Activated CD4-positive, alpha-beta T cell treated with anti-CD3 and anti-CD28 coated beads, Interleukin-2, amount 10 ng/mL, durations not matched to agents 24 days and 14 days (primary cell): ENCODE measurements at places on chromosomes 2 and 18. TPM values are rescaled to one million over a fixed set of nuclear protein-coding genes. Genes with fewer than 3 reads are reported as not detected.

GRCh38 chr18:3525870-3526420, 76.0 kb downstream of the TGIF1 start:
- DNase-seq: peak; percentile 79

- no peak for DNase-seq
Measured at GRCh38 chr2:115574667-115575066, 1132.2 kb downstream of the DPP10 start.

GRCh38 chr2:100301881-100302584, 20.3 kb downstream of the LONRF2 start:
- no peak for DNase-seq

GRCh38 chr2:10923008-10923375, 11.3 kb downstream of the KCNF1 start:
- no peak for DNase-seq

DNA sequence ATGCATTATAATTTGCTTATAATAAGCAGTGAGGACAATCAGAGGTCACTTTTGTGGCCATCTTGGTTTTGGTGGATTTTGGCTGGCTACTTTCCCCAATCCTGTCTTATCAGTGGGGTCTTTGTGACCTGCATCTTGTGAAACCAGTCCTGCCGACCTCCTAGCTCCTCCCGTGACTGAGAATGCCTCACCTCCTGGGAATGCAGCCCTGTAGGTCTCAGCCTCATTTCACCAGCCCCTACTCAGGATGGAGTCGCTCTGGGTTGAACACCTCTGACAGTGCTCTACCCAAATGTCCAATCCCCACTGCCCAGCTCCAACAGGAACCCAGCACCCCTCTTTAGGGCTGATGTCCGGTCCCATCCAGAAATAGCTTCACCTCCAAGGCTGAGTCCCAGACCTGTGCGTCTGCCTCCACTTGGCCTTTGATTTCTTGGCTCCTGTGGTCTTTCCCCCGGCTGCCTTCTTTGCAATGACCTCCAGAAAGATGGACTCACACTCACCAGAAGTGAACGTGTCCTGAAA, 31.3 kb upstream of the PXDN start:
- no peak for DNase-seq

DNA sequence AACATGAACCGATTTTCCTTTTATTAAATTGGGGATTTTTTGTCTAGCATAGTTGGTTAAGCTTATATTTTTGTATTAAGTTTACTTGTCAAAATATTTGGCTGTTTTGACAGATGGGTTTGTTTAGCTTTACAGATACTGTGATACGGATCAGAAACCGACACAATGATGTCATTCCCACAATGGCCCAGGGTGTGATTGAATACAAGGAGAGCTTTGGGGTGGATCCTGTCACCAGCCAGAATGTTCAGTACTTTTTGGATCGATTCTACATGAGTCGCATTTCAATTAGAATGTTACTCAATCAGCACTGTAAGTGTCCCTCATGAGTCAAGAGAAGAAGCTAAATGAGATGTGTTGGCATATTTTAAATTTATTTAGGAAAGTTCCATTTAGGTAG, 8.5 kb downstream of the PDK1 start:
- DNase-seq: peak; percentile 36

- no peak for DNase-seq
Measured at GRCh38 chr2:178629463-178629862, 149.2 kb downstream of the PLEKHA3 start.

DNA sequence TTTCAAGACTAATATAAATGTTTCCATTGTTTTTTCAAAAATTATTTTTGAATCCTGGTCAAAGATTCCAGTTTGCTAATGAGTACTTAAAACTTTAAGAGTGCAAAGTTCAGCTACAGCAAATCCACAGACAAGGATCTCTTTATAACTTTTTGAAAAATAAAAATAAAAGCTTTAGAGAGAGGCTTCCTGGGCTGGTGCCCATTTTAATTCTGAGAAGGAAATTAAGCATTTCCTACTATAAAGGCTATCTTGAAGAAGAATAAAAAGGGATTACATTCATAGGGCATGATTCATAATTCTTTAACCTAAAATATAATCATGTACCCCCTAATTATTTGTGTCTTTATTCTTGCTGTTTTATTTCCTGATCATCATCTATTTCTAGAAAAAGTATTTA, 38.2 kb downstream of the DNAJC10 start:
- DNase-seq: no peak

GRCh38 chr2:189144700-189145211, 34.8 kb downstream of the COL5A2 start:
- DNase-seq: no peak

- DNase-seq: no peak
Measured at GRCh38 chr2:168348076-168348475, 100.7 kb upstream of the STK39 start.

- DNase-seq: peak; percentile 78
Measured at GRCh38 chr2:28406276-28407096, 13.8 kb downstream of the FOSL2 start.

DNA sequence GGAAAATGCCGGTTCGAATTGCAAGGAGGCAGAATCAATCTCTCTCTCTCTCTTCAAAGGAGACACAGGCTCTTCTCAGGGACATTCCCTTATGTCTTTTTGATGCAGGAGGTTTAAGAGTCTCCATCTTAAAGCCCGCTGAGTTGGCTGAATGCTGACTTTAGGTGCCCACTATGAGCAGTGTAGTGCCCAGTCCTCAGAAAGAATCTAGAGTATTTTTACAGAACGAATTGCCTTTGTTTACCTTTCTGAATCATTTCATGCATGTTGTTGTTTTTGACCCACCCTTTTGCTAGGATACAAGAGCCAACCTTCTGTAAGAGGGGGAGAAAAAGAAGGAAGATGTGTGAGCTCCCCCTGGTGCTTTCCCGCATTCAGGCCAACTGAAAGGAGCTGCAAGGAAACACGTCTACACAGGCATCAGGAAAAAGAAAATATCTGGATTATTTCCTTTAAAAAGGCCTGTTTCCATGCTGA, 193.5 kb upstream of the TCF4 start:
- no peak for DNase-seq

- peak; percentile 76 for DNase-seq
Measured at GRCh38 chr2:30862054-30862651, 54.9 kb upstream of the CAPN13 start.

DNA sequence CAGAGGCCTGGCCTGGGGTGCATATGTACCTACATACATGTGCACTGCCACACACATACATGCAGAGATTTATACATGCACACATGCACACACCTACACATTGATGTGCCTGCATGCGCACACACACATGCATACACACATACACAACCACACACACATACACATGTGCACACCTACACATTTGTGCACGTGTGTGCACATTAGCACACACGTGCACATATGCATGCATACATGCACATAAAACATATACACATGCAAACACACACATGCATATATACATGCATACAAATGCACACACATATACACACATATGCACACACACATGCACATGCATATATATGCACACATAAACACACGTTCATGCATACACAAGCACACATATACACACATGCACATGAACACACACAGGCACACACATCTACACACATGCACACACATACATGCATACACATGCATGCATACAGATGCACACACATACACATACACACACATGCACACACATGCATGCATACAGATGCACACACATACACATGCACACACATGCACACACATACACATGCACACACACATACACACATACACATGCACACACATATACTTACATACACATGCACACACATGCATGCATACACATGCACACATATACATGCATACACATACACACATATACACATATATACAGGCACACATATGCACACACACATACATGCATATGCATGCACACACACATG, 23.6 kb upstream of the OTOS start:
- DNase-seq: no peak

DNA sequence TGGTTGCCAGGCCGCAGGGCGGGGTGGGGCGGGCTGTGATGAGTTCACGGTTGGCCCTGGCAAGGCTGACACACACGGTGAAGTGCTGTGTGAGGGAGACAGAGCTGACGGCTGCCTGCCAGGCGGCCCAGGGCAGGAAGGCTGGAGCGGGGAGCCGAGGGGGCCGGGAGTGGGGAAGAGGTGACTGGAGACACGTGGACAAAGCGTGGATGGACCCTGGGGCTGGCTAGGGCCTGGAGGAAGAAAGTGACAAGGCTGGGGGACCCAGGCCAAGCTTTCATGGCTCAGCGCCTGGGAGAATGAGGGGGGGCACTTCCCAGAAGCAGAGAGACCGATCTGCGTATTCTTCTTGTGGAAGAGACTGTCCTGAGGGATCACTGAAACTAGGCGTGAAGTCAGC, 123.2 kb downstream of the DYSF start:
- no peak for DNase-seq

- DNase-seq: no peak
Measured at GRCh38 chr2:48332286-48332685, 197.7 kb upstream of the STON1 start.

DNA sequence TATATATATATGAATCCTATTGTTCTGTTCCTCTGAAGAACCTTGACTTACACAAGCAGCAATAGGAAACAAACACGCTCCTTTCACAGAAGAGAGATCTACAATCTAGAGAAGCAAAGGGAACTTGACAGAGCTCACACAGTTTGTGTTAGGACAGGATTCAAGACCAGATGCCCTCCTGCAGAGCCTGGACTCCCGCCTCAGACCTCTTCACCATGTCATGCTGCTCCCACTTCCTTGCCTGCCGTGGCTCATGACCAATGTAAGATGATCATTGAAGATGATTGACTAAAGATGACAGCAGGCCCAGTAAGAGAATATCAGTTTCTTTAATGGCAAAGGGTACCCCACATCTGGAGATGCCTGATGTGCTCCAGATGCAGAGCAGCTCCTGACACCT, 111.2 kb upstream of the AGAP1 start:
- no peak for DNase-seq

DNA sequence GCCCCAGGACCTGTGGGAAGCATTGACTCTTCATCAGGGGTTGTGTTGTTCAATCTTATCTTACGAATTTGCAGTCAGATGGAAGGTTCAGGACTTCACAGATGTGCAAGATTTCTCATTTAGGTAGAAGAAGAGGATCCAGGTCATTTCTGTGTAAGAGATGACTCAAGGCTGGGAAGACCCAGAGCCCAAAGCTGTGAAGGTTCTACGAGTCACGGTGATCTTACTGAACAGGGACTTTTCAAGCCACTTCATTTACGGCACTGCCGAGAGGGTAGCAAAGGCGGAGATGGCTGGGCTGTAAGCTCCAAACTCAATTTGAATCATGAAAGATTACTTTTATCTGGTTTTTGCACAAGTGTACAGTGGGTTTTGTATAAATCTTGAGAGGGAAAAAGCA, 228.0 kb upstream of the MEX3C start:
- DNase-seq: no peak

- no peak for DNase-seq
Measured at GRCh38 chr18:50805732-50806131, 14.1 kb downstream of the MRO start.

- peak; percentile 56 for DNase-seq
Measured at GRCh38 chr18:6729247-6730091, at the start of gene ARHGAP28. Gene ARHGAP28 (plus strand): TSS chr18:6729716. CDS start chr18:6729822, 106 bp downstream.

DNA sequence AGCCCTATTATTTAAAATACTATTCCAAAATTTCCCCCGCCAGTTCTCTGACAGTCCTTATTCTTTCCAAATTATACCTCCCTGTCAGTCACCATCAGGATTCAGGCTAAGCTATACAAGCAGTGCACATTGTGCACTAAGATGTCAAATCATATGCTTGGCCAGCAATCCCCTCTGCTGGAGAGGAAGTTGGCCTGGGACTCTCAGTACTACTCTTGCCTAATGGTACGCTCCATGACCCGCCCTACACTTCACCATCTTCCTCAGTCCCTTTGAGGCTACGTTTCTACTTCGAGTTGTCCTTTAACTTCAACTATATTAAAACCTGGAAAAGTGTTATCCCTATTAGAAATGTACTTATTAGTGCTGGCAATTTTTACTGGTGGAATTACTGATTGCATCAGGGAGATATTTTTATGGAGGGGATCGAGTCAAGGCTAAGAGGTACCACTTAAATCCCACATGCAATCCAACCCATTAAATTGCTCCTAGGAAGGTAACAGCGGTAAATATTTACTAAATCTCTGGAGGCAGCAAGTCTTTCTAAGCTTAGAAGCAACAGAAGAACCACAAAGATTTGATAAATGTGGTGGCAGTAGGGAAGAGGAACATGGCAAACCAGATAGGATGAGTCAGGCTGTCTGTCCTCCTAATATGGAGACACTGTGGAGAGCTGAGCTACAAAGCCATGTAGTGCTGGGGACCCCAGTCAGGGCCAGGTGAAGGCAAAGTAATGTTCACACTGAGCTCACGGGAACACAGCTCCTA, 2.7 kb downstream of the USP40 start:
- DNase-seq: peak; percentile 49

DNA sequence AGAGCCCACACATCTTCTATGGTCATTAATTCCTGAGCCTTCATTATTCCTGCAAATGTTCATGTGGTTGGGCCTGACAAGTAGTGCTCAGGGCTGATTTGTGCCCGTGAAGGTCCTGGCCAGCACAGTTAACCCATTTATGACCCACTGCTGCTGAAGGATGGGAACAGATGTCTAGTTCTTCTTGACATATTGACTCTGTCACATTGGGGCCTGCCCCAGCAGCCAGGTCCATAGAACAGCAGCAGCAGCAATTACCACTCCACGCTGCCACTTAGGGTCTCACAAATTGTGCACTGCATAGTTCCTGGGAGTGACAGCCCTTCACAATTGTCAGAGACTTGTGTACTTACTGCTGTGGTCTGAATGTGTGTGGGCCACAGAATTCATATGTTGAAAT, 442.3 kb upstream of the RGPD4 start:
- no peak for DNase-seq

DNA sequence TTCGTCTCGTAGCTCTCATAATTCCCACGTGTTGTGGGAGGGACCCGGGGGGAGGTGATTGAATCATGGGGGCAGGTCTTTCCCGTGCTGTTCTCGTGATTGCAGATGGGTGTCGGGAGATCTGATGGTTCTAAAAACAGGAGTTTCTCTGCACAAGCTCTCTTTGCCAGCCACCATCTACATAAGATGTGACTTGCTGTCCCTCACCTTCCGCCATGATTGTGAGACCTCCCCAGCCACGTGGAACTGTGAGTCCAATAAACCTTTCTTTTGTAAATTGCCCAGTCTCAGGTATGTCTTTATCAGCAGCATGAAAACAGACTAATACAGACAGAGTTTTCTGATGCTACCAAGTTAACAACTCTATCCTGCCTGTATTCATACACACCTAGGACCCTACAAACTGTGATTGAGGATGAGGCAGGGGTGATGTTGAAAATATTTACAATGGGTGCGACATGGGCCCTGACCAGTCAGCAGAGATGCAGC, 3.9 kb downstream of the APOB start:
- no peak for DNase-seq

The NAT8 gene
- total RNA-seq: not detected in 2 replicates

The AQP12B gene
- total RNA-seq: not detected in 2 replicates

The SLC4A3 gene
- 0.12 TPM in 1 of 2 replicates, not detected in the other for total RNA-seq

The SNRPD1 gene
- total RNA-seq: 182 and 192 TPM in 2 replicates

The LRRC30 gene
- total RNA-seq: not detected in 2 replicates

The THSD7B gene
- total RNA-seq: not detected in 2 replicates

The DOK1 gene
- total RNA-seq: 33.8 and 34.2 TPM in 2 replicates

The IL36RN gene
- total RNA-seq: not detected in 2 replicates

The B3GNT7 gene
- total RNA-seq: not detected in 2 replicates

The ARHGAP25 gene
- 37.8 and 42.2 TPM in 2 replicates for total RNA-seq

The RMND5A gene
- 42.0 and 46.4 TPM in 2 replicates for total RNA-seq

The ZNF519 gene
- 20.9 and 22.5 TPM in 2 replicates for total RNA-seq

The C2orf80 gene
- total RNA-seq: not detected in 2 replicates
